ENCODE measurements at places on chromosomes 6 and 20.
A peak's percentile ranks its signal among the peaks of the same experiment; 100 is the strongest.

DNA sequence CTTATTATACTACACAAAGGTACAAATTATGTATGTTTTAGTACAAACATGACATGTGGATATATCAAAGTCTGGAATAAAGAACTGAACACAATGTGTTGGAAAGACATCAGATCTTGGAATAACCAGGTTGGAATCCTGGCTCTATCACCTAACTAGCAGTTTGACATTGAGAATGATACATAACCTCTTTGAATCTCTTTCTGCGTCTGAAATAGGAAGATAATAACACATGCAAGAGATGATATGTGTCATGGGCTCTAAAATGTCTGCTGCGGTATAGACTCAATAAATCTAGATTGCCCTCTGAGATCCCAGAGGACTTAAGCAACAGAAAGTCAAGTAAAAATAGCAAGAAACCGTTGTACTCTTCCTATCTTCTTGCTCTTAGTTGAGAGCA, 66.8 kb upstream of the CCN2 start:
- DNase-seq, result no peak

DNA sequence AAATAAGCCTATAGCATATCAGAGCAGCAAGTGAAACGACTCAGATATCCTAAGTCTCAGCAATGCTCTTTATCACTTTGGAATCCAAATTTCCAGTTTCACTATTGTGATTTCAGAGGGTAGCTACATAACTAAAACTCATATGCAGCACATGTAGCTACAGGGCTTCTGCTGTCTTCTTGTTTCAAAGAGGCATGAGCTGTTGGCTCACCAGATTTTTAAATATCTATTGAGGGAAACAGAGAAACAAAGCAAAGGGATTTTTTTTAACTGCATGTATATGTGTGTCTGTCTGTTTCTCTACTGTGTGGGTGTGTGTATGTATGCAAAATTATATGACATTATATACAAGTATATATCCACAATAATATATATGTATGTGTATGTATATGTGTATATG, 258.4 kb downstream of the HDGFL1 start:
- DNase-seq, result no peak

DNA sequence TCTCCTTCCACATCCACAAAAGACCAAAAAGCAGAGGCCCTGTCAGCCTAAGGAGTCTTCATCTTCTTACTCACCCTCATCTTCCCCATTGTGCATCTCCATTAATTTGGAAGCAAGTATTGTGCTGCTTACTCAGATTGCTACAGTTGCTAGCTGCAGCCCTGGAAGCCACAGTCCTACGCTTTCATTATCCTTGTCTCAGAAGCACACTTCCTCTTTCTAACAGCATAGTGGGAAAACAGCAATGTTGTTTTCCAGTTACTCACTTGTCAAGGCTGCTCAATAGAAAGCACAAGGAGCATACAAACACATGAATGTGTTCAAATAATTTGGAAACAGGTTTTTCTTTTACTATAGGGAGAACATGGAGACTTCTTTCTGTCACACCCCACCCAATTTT, 76.6 kb upstream of the RBM24 start:
- no peak for DNase-seq

GRCh38 chr6:38387461-38387860, 252.3 kb downstream of the BTBD9 start:
- no peak for DNase-seq

DNA sequence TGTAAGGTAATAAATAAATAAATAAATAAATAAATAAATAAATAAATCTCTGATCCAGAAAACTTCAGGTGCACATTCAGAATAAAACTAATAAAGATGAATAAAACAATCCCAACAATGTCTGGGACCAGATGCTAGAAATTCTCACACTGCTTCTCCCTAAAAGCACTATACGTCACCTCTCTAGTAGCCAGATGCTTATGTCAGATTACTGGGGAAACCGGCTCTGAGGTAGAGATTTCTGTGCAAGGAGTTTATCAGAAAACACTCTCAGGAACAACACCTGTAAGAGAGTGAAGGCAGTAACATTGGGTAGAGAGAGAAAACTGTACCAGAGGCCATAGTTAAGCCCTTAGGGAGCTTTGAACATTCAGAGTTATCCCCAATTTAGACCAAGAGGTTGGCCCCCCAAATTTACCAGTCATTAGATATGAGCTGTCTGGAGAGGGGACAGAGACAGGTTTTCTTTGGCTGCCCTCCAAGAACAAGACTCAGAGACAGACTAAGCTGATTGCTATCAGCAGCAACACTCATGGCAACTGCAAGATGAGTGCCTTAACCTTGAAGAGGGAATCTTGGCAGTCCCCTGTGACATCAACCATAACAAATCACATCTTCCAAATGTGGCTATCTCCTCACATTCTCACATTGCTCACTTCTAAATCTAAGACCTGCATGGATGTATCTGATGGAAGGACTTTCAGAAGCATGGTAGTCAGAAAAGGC, 151.2 kb upstream of the BMP5 start:
- DNase-seq, result no peak

- DNase-seq, result no peak
Observed at GRCh38 chr6:133130863-133131262, 110.3 kb upstream of the EYA4 start.

DNA sequence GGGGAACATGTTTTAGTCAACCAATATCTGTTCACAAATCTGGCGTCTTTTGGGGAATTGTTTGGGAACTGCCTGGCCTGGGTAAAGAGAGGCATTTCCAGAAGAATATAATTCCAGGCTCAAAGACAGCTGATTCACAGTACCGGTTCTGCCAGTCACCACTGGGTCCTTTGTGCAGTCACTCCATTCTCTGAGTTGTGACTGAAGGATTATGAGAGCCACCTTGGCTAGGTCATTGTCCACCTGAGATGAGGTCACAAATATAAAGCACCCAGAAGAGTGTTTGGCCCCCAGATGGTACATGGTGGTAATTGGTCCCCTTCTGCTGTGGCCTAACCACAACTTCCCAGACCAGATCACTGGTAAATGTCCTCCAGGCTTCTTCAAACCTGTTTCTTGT, 121.0 kb upstream of the SPACA1 start:
- no peak for DNase-seq

GRCh38 chr20:6580486-6580885, 187.0 kb upstream of the BMP2 start:
- DNase-seq, result no peak

DNA sequence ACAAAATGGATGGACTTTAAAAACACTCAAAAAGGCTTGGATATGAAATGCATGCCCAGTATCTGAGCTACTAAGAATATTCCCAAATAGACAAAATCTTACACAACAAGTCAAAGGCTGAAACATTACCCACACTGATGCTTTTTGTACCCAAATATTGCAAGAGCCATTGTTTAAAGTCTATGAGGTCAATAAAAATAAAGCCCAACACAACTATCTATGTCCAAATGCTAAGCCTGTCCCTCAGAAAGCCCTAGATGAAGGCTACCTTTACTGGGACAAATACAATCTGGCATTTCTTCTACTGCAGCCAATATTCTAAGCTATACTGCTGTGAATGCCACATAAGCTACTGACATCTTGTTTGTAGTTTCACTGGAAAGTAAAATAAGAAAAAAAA, 54.3 kb downstream of the RALGAPA2 start:
- no peak for DNase-seq

DNA sequence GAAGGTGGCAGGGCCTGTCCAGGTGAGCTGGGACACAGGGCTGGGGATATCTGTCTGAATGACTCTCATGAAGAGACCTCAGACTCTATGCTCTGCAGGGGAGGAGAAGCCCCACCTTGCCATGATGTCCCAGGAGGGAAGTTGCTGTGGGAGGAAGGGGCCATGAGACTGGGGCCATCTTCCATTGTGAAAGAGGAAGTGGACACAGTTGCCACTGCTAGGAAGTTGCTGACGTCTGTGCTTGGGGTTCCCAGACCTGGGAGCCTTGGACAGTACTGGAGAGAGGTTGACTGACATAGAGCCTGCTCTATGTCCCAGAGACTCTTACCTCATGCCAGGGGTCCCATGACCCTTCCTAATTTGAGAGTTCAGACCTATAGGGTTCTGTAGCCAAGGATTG, 24.5 kb downstream of the SIRPB1 start:
- no peak for DNase-seq

DNA sequence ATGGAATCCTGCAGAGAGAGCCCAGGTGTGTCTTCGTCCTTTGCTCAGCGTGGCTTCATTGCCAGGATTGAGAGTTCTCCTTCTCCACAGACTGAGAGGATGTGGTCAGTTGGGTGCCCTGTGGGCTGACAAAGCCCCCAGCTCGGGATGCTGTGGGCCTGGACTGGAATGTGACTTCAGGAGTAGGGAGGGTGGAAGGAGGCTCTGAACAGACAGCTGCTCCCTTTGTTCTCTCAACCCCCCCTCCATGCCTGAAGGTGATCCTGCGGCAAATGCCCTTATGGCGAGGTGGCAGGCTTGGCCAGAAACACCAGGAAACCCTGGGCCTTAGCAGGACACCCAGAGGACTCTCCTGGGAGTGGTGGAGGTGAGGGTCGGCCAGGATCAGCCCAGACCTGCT, 1.8 kb upstream of the CST5 start:
- no peak for DNase-seq

DNA sequence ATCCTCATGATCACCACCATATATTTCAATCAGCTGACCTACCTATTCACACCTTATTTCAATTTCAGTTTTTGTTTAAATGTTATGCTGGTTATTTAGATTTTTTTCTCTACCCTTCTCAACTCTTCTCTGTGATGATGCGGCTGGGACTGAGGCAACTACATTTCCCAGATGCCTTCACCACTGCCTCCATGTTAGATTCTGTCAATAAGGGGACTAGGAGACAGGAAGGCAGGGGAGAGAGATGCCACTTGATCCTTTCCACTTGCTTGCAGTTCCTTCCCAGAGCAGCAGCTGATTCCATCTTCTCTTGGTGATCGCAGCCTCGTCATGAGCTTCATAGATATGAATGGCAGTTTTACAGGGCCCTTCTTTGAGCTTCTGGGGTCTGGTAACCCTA, 33.5 kb upstream of the POU3F2 start:
- no peak for DNase-seq

DNA sequence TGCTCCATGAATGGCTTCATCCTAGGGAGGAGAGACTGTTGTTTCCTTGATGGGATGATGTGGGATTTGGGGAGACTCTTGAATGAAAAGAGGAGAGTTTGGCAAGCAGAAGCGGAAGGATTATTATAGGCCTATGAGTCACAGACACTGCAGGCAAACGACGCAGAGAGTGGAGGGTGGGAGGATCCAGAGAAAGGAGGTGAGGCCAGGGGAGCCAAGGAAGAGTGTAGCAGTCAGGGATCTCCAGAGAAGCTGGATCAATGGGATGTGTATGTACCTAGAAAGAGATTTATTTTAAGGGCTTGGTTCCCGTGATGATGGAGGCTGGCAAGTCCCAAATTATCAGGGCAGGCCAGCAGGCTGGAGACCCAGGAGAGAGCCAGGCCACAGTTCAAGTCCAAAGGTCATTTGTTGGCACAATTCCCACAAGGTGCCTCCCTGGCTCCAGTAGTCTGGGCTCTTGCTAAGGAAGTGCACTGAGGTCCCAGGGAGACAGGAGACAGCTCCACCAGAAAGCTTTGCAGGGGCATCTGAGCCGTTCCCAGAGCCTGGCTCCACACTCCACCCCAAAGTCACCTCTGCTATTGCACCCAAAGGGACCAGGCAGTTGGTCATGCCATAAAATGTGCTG, 76.0 kb downstream of the ADTRP start:
- peak; percentile 72 for DNase-seq

GRCh38 chr6:143337201-143337949, 113.1 kb downstream of the ADAT2 start:
- peak; percentile 9 for DNase-seq

- DNase-seq, result no peak
Observed at GRCh38 chr20:43541214-43541613, 17.6 kb upstream of the SGK2 start.

GRCh38 chr6:132494954-132495353, 18.0 kb downstream of the STX7 start:
- DNase-seq, result no peak

DNA sequence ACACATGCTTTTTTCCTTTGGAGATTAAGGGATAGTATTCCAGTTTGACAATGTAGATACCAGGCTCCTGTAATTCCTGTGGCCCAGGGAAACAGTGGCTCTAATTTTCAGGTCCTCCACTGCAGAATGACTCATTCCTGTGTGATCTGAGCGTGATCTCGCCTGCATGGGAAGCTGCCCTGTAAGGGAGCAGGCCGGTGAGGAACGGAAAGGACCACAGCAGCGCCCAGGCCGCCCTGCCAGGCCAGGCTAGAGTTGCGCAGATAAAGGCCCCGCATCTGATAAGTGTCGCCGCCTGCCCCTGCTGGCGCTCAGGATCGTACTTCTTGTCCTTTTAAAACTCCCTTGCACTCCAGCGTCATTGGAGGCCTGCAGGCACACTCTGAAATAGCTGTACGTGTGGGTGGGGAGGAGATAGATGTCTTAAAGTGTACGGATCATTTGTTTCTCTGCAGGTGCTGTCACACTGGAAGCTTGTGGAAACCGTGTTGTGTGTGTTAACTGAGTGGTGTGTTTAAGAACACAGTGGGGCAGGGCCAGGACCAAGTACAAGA, 60.7 kb downstream of the SYNJ2 start:
- DNase-seq, result no peak

GRCh38 chr6:38233161-38233791, 406.5 kb downstream of the BTBD9 start:
- DNase-seq, result no peak

- no peak for DNase-seq
Observed at GRCh38 chr6:111610548-111611172, 5.0 kb upstream of the TRAF3IP2 start.

GRCh38 chr6:72760114-72760793, 138.4 kb downstream of the KCNQ5 start:
- DNase-seq, result no peak

DNA sequence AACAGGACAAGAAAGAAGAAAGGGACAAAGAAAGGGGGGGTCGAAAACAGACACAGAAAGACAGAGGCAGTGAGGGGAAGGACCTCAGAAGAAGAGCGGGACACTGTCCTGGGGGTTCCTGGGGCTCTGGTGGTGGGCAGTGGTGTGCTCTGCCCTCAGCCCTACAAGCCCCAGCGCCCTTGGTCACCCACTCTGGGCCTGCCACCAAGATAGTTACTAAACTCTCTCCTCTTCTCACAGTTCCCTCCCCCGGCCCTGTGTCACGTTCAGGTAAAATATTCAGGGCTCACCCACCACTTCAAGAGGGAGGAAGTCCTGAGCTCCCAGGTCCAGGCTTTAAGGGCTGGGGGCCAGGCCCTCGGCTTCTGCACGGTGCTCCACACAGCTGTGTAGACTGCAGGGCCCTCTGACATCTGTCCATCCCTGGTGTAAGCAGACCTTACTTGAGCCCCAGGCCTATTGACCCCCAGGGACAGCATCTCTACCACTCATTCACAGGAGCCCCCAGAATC, 87.4 kb downstream of the MRPL14 start:
- no peak for DNase-seq

- DNase-seq, result peak; percentile 9
Observed at GRCh38 chr6:161748535-161749416, 474.9 kb upstream of the AGPAT4 start.

DNA sequence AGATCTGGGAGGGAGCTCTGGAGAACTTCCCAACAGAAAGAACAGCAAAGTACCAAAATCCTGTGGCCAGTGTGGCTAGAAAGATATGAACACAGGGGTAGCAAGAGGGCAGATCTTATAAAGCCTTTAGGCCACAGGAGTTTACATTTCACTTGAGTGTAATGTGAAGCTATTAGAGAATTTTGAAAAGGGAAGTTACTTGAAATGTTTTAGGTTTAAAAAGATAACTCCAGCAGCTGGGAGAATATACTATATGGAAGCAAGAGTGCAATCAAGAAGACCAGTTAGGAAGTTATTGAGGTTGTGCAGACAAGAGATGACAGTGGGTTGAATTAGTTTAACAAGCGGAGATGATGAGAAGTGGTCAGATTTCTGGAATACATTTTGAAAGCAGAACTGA, 7.9 kb downstream of the SUPT3H start:
- no peak for DNase-seq
